ENCODE measurements at places on chromosomes 4 and X.
A peak's percentile ranks its signal among the peaks of the same experiment; 100 is the strongest.

DNA sequence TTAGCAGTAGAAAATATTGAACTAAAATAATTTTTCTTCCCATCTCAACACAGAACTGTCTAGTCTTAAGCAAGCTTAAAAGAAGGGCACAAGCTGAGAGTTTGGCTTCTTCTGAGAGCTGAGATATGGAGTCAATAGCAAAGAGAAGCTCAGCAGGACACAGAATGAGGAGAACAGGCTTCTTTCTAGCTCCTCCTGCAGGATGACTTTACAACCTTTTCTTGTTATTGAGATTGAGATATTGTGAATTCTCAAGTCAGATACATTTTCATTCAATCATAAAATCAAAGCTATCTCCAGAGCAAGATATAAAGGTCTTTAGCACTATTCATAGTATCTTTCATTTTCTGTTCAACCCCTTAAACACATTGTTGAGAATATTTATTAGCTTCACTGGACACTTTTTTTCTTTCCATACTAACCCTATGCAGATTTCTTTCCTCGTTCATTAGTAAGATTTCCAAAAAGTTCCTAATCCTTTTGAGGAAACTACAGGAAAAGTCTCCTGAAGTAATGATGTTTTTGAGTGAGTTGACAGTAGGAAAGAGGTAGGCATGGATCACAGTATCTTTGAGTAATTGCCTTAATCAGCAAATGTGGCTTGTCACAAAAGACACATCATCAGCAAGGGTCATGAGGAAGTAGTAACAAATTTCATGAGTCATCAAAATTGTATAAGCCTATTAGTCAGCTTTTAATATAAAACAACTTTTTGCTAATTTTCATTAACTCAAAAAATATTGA lies 17.8 kb upstream of the CXCL3 start:
- peak; percentile 50 for DNase-seq

GRCh38 chr4:38989487-38989886 lies 42.7 kb downstream of the TMEM156 start:
- no peak for DNase-seq

- peak; percentile 22 for DNase-seq
Measured at GRCh38 chr4:14294611-14295010, 667.1 kb upstream of the BOD1L1 start.

- no peak for DNase-seq
Measured at GRCh38 chr4:15443371-15444160, 15.7 kb downstream of the C1QTNF7 start.

GRCh38 chr4:62208921-62209320 lies 1008.8 kb downstream of the ADGRL3 start:
- no peak for DNase-seq

DNA sequence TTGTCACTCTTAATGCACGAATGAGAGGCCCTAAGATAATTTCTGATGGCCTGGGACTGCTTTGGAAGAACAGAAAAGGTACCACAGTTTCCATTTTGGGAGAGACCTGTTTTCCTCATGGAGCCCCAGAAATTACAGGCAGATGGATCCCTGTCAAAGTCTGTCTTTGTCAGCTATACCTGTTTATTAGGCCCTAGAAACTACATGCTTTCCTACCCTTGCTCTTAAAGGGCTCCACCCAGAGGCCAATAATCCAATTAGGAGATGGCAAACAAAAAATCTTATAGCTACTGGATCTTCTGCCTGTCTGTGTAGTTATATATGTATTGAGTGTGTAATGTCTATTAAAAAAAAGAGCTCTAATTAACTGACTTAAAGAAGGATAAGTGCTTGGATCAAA lies 141.3 kb downstream of the NR3C2 start:
- no peak for DNase-seq

Data from RPMI7951 (cell line).